ENCODE measurements at places on chromosomes 5 and 9.

- no peak for DNase-seq
Measured at GRCh38 chr5:124590686-124591085, 155.8 kb downstream of the ZNF608 start.

DNA sequence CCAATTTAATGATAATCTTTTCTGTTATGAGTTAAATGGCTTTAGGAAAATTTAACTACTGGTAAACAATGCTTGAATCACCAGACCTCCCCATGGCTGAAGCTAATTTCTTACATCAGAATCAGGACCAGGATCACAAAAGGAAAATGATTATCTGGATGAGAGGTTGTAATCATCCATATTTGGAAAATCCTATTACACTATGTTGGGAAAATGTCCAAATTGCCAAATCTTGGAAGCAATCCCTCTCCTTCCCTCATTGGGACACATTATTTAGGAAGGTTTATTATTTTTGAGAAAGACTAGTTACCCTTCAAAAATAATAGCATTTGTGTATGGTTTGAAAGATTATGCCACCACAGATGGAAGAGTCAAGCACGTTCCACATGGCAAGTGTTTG is 130.7 kb upstream of the MINAR2 start:
- no peak for DNase-seq

DNA sequence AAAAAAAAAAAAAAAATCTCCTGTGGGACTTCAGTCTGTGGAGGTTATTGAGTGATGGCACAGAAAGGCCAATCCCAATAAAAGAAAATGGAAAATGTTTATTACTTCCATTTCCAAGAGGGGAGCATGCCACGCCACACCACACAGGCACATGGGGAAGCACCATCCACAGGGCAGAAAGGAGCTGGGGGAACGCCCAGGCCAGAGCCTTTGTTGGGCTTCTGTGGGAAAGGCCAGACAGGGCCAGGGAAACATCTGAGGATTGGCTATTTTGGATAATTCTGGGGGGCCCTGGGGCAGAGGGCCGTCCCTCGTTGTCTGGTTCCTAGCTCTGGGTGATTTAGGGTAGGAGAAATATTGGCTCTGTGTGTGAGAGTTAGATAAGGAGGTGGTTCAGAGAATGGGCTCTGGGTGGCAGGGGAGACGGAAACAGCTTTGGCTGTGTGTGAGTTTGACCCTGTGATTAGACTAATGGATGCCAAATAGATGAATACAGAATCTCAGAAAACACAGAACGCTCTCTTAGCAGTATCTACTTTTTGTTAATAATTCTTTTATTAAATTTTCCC is 49.0 kb upstream of the ABL1 start:
- DNase-seq = no peak

- no peak for DNase-seq
Measured at GRCh38 chr9:126376311-126377175, 49.9 kb downstream of the MVB12B start.

DNA sequence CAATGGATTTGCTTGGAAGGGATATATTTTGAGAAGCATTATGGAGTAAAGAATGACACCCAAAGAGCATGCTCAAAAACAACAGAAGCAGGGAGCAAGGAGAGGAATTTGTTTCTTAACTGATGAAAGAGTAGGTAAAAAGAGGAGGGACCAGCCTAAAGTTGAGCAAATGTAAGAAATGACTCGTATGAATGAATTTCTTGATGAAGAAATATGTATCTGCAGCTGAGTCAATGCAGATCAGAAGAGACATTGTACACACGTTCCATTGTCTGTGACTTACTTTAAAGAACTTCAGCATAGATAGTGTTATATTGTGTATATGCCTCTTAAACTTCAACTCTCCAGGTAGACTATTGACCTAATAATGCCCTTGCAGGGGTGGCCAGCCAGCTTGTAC is 112.7 kb upstream of the NREP start:
- DNase-seq = no peak

- no peak for DNase-seq
Measured at GRCh38 chr5:7586480-7586879, 190.5 kb downstream of the ADCY2 start.
